Dermis blood vessel endothelial cell (primary cell): ENCODE measurements at places on chromosomes 11 and 22. TPM values are rescaled to one million over a fixed set of nuclear protein-coding genes. Genes with fewer than 3 reads are reported as not detected.

DNA sequence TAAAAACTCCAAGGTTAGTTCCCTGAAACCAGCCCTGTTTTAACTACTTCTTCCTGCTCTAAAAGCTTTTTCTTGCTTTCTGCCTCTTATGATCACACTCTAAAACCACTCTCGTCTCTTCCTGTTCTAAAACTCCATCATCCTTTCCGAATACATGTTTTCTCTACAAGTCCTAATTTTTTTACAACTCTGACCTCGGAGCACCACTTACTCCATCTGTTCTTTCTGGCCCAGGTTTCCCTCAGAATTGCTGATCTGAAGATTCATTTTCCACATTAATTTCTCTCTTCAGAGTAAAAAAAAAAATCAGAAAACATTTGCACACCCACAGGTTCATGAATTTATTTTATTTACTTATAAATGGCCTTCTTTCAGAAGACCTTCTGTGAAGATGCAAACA, 265.7 kb upstream of the CADM1 start:
- no peak for DNase-seq

DNA sequence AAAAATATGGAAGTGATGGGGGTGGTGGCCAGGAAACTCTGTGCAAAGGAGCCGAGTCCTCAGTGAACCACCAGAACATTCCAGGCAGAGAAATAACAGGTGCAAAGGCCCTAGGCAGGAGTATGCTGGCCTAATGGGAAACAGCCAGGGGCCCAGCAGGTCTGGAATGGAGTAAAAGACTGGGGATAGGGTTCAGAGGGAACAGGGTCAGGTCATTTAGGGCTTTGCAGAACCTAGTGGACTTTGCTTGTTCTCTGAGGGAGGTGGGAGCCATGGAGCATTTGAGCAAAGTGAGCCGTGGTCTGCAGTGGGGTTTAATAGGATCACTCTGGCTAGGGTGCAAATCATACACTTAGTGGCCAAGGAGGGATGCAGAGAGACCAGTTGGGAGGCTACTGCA, 8.7 kb downstream of the CRYBB3 start:
- no peak for DNase-seq

- peak; percentile 66 for DNase-seq
These were observed 11.1 kb downstream of the NAV2 start for GRCh38 chr11:19723572-19724342.

DNA sequence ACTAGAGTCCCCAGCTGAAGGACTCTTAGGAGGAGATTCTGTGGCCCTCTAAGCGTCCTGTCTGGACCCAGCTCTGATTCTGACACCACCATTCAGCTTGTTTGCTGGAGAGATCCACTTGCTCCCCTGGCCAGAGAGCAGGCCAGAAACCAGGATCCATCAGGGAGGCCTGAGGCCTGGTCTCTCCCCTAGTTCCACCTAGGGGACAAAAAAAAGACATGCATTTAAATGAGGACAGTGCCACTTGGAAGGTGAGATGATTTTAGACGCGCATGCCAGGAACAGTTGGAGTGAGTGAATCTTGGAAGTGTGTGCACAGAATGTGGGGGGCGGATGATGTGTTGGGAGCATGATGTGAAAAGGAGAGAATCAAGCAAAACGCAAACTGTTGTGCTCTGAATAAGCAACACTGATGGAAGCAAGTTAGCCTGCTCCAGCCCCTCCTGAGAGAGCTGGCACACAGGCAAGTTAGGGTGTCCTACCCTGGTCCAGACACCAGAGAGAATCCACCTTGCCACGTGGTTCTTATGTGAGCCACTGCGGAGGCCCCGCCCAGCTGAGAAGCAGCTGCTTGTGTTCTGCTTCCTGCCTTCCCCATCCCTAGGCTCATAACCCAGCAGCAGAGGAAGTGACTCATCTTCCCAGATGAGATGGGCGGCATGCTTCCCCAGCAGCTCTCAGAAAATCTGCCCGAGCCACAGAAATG, 8.0 kb upstream of the SLCO2B1 start:
- peak; percentile 96 for DNase-seq

- DNase-seq, result peak; percentile 59
These were observed 397.0 kb downstream of the NTM start for GRCh38 chr11:131767421-131767820.

DNA sequence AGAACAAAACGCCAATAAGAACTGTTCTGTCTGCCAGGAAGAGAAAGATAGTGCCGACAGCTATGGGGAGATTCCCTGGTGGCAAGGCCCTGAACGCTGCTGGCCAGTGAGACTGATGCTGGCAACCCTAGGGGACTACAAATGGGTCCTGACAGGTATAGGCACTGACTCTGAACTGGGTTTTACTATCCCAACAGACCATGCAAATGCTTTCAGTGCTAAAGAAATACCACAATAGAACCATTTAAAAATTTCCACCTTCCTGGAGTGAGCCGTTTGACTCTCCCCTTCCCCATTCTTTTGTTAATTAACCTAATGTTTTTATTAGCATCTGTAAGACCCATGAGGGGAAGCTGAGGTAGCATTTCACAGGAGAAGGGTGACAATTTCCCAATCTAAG, 25.7 kb downstream of the USP28 start:
- DNase-seq, result no peak

DNA sequence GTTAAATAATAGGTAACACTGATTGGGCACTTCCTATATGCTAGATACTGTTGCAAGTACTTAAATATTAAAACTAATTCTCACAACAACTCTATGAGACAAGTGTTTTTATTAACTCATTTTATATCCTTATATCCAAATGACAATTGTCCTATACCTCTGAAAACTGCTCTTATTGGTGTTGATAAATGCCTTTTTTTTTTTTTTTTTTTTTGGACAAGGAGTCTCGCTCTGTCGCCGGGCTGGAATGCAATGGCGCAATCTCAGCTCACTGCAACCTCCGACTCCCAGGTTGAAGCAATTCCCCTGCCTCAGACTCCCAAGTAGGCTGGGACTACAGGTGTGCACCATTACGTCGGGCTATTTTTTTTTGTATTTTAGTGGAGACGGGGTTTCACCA, 41.6 kb downstream of the MRTFA start:
- DNase-seq, result no peak

GRCh38 chr22:27804470-27805297, 3.1 kb upstream of the MN1 start:
- DNase-seq, result peak; percentile 85

DNA sequence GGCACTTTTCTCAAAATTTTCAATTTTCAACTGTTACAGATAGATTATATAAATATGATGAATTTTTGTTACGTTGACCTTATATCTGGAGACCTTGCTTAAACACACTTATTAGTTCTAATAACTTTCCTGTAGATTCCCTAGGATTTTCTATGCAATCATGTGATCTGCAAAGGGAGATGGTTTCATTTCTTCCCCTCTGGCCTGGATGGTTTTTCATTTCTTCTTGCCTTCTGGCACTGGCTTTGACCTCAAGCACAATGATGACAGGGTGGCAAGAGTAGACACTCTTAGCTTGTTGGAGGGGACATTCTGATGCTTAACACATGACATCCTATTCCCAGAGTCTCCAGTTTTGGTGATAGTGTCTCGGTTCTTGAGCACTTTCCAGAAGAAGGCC, 75.9 kb downstream of the DGCR2 start:
- no peak for DNase-seq

GRCh38 chr11:34443136-34443535, 4.4 kb downstream of the CAT start:
- DNase-seq, result no peak

DNA sequence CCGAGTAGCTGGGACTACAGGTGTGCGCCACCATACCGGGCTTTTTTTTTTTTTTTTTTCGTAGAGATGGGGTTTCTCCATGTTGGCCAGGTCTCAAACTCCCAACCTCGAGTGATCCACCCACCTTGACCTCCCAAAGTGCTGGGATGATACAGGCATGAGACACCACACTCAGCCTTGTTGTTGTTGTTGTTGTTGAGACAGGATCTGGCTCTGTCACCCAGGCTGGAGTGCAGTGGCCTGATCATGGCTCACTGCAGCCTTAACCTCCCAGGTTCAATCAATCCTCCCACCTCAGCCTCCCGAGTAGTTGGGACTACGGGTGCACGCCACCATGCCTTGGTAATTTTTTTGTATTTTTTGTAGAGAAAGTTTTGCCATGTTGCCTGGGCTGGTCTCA, 23.4 kb upstream of the CLDN5 start:
- DNase-seq, result no peak

DNA sequence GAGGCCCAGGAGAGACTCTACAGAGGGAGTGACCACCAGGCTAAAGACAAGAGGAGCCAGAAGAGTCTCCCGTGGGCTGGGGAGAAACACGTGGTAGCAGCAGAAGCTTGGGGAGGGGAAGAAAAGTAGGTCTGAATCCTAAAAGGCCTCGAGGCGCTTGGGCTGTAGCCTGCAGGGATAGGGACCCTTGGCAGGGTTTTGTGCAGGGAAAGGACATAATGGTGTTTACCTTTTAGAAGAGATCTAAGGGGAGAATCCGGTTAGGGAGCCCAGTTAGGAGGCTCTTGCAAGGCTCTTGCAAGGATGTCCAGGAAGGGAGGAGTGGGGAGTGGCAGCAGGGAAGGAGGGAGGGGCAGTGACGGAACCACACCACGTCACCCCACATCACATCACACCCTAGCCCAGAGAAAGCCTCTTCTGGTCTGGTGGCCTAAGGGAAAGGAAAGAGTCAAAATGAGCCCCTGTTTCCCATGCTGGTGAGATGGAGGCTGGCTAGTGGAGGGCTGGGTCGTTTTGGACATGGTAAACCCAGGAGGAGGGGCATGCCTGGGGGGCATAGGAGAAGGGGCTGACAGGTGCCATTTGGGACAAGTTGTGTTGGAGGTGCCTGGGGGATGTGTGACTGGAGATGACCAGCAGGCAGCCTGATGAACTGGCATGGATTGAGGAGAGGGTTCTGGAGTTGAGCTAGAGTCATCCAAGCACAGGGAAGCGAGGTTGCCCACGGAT, 6.2 kb upstream of the FAM83F start:
- DNase-seq, result no peak

GRCh38 chr11:62128835-62129234, 5.0 kb downstream of the INCENP start:
- no peak for DNase-seq

GRCh38 chr11:27076121-27076589, 35.5 kb downstream of the BBOX1 start:
- DNase-seq, result no peak

- DNase-seq, result peak; percentile 69
These were observed 1.8 kb downstream of the FJX1 start for GRCh38 chr11:35619855-35620640.

DNA sequence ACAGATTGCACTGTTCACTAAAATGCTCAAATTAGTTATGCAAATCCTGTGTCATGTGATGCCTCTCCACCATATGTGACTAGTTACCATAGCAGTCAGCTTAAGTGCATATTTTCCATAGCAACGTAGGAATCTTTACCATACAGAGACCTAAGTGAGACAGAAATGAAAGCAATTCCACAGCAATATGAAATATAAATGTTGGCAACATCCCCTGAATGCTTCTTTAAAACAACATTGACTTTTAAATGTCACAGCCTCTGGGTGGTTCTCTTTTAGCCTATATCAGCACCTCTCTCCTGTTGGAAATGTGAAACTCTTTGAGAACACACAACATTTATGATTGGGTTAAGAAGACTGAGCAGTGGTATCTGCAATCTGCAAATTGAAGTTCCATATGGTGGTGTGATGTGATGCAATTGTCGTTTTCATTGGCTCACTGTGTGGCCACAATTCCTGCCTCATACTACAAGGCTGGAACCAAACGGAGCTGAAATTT, 814.6 kb downstream of the DLG2 start:
- no peak for DNase-seq

DNA sequence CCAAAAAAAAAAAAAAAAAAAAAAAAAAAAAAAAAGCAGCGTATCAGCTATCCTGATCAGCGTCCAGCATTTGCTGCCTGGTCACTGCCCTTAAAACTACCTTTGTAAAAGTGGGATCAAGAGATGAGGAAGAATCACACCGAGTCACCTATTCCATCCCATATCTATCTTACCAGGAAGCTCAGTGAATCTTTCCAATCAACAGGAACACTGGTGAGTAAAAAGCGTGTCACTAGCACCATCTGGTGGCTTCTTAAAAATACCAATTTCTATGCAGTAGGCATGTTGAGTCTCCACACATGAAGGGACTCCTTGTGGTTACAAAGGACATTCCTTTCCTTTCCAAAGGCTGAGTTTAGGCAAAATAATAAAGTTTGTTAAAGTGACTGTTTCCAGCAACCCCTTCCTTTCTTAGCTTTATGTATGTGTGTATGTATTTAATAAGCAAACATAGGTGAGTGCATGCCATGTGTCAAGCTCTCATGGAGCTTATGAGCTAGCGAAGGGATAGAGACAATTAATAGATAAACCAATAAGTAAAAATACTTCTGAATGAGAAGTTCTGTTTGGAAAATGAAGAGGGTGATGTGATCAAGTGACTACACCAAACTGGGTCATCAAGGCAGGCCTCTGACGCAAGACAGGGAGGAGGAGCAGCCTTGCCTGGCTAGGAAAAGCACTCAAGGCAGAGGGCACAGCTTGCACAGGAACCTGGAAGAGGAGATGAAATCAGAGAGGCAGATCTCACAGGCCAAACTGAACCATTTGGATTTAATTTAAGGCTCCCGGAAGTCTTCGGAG, 13.9 kb upstream of the TP53AIP1 start:
- peak; percentile 85 for DNase-seq

DNA sequence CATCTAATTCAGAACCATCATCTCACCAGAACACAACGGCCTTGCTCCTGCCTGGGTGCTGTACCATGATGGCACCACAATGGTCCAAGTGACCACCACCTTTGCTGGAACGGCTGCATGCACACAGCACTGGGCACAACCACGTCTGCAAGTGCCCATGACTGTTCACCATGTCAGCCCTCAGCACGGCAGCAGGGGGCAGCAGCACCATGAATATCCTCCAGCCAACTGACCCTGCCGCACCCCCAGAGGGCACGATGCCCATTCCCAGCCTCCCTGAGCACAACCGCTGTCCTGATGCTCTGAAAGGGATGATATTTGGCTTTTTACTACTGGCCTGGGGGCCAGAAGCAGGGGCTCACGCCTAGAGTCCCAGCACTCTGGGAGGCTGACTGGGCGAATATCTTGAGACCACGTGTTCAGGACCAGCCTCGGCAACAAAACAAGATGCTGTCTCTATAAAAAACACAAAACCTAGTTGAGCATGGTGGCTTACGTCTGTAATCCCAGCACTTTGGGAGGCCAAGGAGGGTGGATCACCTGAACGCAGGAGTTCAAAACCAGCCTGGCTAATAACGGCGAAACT, 25.7 kb downstream of the DRD4 start:
- DNase-seq, result peak; percentile 79

GRCh38 chr22:20803696-20804324, 29.9 kb downstream of the SERPIND1 start:
- DNase-seq, result peak; percentile 60

- DNase-seq, result no peak
These were observed 21.3 kb upstream of the MTNR1B start for GRCh38 chr11:92948116-92948515.

The GAS2L1 gene
- total RNA-seq, result 24.7 and 44.4 TPM in 2 replicates

The RSF1 gene
- total RNA-seq, result 43.2 and 46.6 TPM in 2 replicates

The TSGA10IP gene
- not detected in 2 replicates for total RNA-seq

The TSSK2 gene
- total RNA-seq, result not detected in 2 replicates

The PAMR1 gene
- 0.68 and 0.84 TPM in 2 replicates for total RNA-seq

The UBQLNL gene
- total RNA-seq, result 0.05 TPM in 1 of 2 replicates, not detected in the other

The CDON gene
- 3.6 and 4.0 TPM in 2 replicates for total RNA-seq

The PRODH gene
- total RNA-seq, result 0.05 and 1.0 TPM in 2 replicates

The DPAGT1 gene
- 21.3 and 50.6 TPM in 2 replicates for total RNA-seq

The SYT7 gene
- 0.51 and 3.0 TPM in 2 replicates for total RNA-seq

The GTSE1 gene
- total RNA-seq, result 2.7 and 15.6 TPM in 2 replicates

The NLRP14 gene
- not detected in 2 replicates for total RNA-seq

The NPAS4 gene
- not detected in 2 replicates for total RNA-seq

The HEPHL1 gene
- total RNA-seq, result not detected in 2 replicates

The OR8D4 gene
- not detected in 2 replicates for total RNA-seq

The PTGDR2 gene
- total RNA-seq, result 0.05 TPM in 1 of 2 replicates, not detected in the other

The CCDC34 gene
- total RNA-seq, result 4.1 and 4.3 TPM in 2 replicates

The SULT4A1 gene
- total RNA-seq, result 0.05 TPM in 1 of 2 replicates, not detected in the other
